ENCODE measurements at places on chromosomes 11 and 22. TPM values are rescaled to one million over a fixed set of nuclear protein-coding genes. Genes with fewer than 3 reads are reported as not detected.

DNA sequence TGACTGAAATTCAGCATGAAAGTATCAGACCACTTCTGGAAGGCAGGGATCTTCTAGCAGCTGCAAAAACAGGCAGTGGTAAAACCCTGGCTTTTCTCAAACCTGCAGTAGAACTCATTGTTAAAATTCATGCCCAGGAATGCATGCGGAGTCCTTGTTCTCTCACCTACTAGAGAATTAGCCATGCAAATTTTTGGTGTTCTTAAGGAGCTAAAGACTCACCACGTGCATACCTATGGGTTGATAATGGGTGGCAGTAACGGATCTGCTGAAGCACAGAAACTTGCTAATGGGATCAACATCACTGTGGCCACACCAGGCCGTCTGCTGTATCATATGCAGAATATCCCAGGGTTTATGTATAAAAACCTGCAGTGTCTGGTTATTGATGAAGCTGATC, 19.1 kb downstream of the ZBTB44 start:
- H3K4me3 ChIP-seq, result no peak overlapping the region
- no peak overlapping the region for H3K27ac ChIP-seq
- no peaks in the 10 kb centered on the region for H3K36me3 ChIP-seq
- DNase-seq, result no peak
- no peaks in the 10 kb centered on the region for H3K27me3 ChIP-seq

GRCh38 chr11:65208785-65209710, 27.3 kb downstream of the CAPN1 start:
- H3K27me3 ChIP-seq, result no peaks in the 10 kb centered on the region
- no peaks in the 10 kb centered on the region for H3K4me1 ChIP-seq
- DNase-seq, result no peak
- H3K27ac ChIP-seq, result no peak overlapping the region

GRCh38 chr11:74650498-74650897, 58.1 kb downstream of the POLD3 start:
- H3K27ac ChIP-seq, result no peak overlapping the region
- no peak overlapping the region for H3K4me3 ChIP-seq
- H3K27me3 ChIP-seq, result no peaks in the 10 kb centered on the region
- no peak for DNase-seq

DNA sequence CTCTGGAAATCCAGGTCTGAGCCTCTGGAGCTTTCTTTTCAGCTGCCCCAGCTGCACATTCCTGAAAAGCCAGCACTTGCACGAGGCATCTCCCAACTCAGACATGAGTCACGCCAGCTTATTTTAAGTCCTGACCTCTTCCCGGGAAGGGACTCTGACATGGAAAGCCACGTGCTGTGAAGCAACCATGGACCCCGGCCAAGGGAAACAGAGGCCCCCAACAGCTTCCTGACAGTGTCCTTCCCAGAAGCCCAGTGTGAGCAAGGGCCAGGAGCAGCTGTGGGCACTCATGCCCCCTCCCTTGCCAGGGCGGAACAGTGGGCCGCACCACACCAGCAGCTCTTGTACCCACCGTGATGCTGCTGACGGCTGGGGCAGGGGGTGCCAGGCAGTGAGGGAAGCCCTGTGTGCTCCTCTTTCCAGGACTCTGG, 118.8 kb upstream of the CADM1 start:
- no peaks in the 10 kb centered on the region for H3K4me1 ChIP-seq
- no peak overlapping the region for H3K27ac ChIP-seq
- no peak for DNase-seq

DNA sequence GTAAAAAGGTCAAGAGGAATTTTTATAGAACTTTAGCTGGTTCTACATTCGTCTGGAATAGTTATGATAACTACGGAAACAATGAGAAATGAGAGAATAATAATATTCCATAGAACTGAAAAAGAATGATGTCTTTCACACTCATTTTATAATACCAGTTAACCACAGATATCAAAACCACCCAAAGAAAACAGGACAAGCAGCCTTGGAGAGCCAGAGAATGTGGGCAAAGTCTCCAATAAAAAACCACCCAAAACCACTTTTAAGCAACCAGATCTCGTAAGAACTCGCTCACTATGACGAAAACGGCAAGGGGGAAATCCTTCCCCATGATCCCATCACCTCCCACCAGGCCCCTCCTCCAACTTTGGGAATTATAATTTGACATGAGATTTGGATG, 60.8 kb downstream of the ARHGAP32 start:
- no peak for DNase-seq
- peaks cover 3% of the 10 kb centered on the region for H3K27me3 ChIP-seq
- H3K4me1 ChIP-seq, result no peaks in the 10 kb centered on the region

GRCh38 chr22:46710806-46711205, 27.2 kb downstream of the CERK start:
- H3K36me3 ChIP-seq, result peaks cover 79% of the 10 kb centered on the region
- H3K27me3 ChIP-seq, result no peaks in the 10 kb centered on the region
- no peak overlapping the region for H3K4me3 ChIP-seq

The ARHGEF17 gene
- total RNA-seq, result 0.23 TPM

- peaks cover 45% of the 10 kb centered on the region for H3K27me3 ChIP-seq
- no peak overlapping the region for H3K27ac ChIP-seq
- H3K4me1 ChIP-seq, result peaks cover 2% of the 10 kb centered on the region
- no peak overlapping the region for H3K4me3 ChIP-seq
- no peaks in the 10 kb centered on the region for H3K36me3 ChIP-seq
Measured at GRCh38 chr22:19529811-19530210, 5.6 kb upstream of the CLDN5 start.

All from T-cell (primary cell).